ENCODE measurements at places on chromosomes 7 and 10.
A peak's percentile ranks its signal among the peaks of the same experiment; 100 is the strongest.

DNA sequence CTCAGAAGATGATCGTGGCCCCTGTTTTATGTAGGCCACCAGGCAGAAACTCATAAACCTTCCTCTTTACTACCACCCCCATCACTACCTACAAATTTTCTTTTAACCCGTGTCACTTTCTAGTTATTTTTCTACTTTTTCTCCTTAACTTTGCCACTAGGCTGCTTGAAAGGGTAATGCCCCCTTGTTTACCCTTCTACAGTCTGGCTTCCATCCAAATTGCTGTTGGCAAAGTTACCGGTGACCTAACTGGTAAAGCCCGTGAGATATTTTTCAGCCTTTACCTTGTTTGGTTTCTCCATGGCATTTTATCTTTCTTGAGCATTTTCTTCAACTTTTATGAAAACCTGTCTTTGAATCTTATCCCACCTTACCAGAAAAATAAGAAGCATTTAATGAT, 153.0 kb downstream of the WNT2 start:
- no peak for DNase-seq

GRCh38 chr10:24984906-24985305, 31.1 kb downstream of the ENKUR start:
- no peak for DNase-seq

DNA sequence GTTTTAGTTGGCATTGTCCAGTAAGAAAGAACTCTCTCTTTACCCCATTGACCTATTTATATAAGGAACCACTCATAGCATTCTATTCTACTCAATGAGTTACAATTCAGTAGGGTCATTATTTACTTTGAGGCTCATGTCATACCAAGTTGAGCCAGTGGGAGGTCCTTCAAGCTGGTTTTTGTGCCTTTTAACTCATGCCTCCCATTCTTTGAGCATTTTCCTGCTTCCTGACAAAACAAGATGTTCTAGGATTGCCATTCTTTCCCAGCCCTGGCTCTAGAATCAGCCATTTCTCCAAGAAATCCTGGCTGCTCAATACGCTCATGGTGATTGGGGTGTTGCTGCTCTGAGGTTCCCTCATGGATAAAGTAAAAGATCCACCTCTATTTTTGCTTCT, 250.1 kb downstream of the ABCA13 start:
- DNase-seq, result no peak

DNA sequence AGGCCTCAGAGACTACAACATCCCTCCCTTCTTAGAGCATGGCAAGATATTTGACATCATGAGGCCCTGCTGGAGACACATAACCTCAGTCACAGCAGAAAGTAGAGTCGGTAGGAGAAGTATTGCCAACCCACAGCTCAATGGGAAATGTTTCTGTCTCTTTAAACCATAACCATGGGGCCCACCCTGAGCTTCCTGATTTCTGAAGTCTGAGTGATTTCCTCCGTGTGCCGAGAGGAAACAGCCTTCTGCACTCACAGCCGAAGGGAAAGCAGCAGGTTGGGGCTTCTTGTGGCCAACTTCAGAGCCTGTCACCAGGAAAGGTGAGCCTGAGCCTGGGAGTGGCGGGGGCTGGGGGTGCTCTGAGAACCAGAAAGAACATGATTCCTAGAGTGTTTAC, at the start of gene GIMAP1:
Gene GIMAP1 (plus strand): TSS at position 246 of the 400 bp plus-strand sequence. CDS start 2,435 bp downstream, outside the sequence.
- DNase-seq, result no peak

DNA sequence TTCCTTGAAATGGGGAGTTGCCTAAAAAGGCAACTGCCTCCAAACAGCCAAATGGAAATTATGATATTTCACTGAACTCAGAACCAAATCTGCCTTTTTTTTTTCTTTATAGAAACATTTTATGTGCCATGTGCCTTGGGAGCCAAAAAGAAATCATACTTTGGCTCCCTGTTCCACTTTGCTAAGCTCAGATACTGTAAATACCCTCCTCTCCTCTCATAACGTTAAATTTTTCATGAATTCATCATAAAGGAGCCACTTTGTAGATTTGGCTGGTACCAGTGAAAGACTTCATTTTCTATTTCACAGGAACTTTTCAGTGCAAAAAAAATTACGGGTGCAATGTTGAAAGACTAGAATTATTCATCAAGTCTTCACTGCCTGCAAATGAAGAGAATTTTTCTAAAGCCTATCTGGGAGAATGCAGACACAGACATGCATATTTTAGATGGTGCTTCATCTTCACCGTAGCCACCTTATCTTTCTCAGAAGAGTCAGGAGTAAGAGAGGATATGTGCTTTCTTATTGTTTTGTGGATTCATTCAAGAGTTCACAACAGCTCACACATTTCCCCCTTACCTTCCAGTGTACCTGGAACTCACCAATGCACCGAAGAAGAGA, 742.3 kb upstream of the GALNT17 start:
- no peak for DNase-seq

DNA sequence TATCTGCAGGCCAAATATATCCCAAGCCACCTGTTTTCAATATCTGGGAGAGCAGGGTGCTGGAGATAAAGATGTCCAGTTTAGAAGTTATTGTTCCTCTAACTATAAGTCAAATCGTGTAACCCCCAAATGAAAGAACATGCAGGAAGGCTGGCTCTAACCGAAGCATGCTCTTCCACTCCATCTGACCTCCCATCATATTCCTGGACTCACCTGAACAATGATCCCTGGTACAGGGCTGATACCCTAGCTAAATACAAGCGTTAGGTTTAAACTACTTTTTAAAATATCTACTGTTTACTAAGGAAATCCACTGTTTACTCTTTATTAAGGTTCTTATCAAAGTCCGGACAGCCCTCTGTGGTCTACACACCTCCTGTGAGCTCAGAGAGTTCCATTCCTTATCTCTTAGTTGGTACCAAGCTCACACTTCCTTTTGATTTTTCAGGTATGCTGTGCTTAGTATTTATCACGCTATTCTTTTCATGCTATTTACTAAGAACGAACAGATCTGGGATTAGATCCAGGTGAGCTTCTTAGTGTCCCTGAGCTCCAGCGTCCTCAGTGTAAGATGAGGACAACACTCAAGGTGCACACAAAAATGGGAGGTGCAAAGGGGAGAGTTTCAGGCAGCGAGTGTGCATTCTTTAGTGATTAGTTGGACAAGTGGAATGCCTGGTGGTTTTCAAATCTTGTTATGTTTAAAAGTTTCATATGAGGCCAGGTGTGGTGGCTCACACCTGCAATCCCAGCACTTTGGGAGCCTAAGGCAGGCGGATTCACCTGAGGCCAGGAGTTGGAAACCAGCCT, 23.6 kb upstream of the COBL start:
- DNase-seq, result no peak

DNA sequence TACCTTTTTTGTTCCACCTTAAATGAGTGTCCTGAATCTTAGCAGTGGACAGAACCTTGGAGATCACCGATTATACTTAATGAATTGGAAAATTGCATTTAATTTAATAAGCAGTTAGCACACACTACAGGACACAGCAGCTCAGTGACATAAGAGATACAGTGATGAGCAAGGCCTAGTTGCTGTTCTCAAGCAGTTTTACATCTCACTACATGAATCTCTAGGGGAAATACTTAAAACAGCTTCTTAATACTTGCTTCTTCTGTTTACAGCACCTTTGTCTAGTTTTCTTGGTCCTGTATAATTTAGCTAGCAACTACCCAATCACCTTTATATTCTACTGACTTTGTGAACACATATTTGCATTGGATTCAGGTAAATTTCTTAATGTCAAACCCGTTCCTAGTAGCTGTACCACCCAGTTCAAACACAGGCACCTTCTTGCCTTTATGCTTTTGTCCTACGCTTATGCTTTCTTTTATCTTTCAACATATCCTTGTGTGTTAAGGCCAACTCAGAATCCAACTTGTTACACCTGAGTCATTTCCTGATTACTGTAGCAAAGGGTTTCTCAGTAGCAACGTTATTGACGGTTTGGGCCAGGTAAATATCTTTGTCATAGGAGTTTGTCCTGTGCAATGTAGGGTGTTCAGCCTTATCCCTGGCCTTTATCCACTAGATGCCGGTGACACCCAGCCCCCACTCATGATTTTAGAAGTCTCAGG, 1.8 kb downstream of the STAM start:
- DNase-seq, result no peak

- DNase-seq, result peak; percentile 3
Measured at GRCh38 chr10:8639486-8640185, 585.1 kb downstream of the GATA3 start.

DNA sequence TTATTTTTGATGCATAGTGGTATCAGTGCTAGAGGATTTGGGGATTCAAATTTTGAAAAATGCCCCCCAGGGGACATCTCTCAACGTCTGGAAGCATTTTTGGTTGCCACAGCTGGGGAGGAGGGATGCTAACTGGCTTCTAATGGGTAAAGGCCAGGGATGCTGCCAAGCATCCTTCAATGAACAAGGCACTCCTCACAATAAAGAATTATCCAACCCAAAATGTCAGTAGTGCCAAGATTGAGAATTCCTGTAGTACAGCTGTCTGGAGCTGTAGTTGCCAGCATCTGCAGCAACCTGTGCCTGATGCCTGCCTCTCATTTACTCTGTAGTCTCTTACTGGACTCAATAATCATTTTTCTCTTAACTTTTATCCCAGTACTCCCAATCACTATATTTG, 53.5 kb downstream of the SEPTIN7 start:
- DNase-seq, result no peak

GRCh38 chr7:47379629-47380324, 202.1 kb downstream of the TNS3 start:
- peak; percentile 82 for DNase-seq

DNA sequence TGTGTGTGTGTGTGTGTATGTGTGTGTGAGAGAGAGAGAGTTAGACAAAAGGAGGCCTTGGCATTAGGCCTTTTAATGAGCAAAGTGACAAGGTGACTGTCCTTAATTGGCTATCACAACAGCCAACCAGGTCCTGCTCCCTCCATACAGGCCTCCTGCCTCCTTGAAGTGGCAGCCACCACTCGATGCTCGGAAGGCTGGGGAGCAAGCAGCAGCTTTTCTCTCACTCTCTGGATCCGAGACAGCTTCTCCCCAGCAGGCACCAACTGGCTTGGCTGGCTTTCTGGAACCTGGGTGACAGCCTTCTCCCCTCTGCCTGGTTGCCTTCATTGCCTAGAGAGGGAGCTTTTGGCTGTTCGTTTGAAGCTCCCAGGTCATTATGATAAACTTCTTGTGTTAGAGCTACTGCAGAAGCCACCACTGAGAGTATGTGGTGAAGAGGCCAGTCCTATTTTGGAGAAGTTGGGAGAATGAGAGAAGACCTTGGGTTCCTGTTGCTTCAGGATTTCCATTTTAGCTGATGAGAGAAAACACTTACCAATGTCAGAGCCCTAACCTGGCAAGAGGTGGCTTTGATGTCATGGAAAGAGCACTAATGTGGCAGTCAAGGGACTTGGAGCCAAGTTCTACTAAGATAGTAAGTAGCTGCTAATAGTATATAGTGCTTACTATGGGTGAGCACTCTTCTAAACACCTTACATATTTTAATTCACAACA, 37.6 kb downstream of the RPS24 start:
- DNase-seq, result peak; percentile 10

- no peak for DNase-seq
Measured at GRCh38 chr7:54680377-54681005, 78.5 kb downstream of the SEC61G start.

DNA sequence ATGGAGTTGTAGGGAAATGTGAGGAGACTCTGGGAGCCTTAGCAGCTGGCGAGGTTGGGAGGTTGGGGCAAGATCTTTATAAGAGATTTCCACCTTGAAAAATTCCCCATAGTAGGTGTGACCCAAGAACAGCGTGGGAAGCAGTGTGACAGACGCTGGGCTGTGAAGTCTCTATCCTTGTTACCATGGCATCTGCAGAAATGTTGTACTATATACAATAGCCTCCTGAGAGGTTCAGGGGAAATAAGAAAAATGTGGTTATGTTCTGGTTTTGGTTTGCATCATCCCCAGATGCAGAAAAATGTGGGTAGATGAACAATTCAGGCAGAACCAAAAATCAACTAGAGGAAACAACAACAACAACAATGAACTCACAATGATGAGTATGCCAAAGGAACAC, 498.6 kb downstream of the SH2D4B start:
- DNase-seq, result no peak

GRCh38 chr7:91151916-91152315, 112.3 kb upstream of the FZD1 start:
- no peak for DNase-seq

DNA sequence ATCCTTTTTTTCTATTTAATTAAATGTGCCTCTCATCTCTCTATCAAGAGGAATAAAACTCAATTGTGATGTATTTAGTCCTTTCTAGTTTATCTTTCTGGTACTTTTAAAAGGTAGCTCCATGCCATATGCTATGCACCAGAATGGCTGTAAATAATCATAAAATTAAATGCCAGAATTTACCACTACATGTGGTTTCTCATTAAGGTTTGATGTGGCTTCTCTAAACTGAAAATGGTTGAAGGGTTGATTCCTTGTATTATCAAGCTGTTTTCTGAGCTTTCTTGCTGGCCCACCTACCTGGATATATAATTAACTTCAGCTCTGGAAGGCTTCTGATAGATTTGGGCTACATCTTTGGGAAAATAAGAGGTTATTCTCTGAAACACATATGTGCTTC, 171.9 kb upstream of the RHOBTB1 start:
- DNase-seq, result no peak

- DNase-seq, result no peak
Measured at GRCh38 chr10:110033701-110034235, 26.0 kb downstream of the ADD3 start.

GRCh38 chr10:17073725-17074540, 55.7 kb downstream of the CUBN start:
- DNase-seq, result no peak

GRCh38 chr10:11663763-11664555, 52.5 kb upstream of the USP6NL start:
- no peak for DNase-seq

DNA sequence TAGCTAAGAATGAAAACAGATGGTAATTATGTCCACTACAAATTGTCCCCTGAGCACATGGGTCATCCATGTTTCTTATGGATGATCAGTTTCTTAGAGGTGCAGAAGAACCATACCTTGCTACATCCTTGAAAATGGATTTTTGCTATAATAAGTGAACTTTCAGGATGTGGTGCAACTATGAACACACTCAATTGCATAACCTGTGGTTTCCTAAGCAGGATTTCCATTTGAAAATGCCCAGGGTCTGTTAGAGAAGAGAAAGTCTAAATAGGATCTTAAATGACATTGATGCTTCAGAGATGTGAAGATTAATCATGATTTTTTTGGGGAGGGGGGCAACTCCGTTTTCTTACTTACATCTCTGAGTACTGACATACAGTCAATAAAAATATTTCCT, 39.6 kb upstream of the CACNB2 start:
- peak; percentile 30 for DNase-seq

- no peak for DNase-seq
Measured at GRCh38 chr7:99104631-99105030, 39.3 kb downstream of the SMURF1 start.
